ENCODE measurements at places on chromosomes 7 and 10.

GRCh38 chr10:114728325-114728724, 70.2 kb upstream of the ABLIM1 start:
- H3K4me1 ChIP-seq = no peaks in the 10 kb centered on the region
- DNase-seq = no peak
- peaks cover 5% of the 10 kb centered on the region for H3K36me3 ChIP-seq

DNA sequence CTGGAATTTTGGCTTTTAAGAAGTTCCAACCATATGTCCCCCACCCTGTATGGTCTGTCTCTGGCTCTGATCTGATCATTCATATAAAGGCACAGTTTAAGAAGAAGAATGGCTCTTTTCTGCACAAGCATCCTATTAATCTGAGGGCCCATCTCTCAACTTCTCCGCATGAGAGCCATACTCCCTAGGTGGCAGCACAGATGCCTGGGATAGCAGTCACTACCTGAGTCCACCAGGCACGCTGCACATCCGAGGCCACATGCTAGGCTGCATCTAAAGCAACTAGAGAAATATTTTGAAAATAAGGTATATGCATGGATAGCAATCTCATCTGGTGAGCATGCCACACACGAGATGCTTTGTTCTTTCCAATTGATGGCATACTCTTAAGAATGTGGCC, 565.5 kb downstream of the PARD3 start:
- no peaks in the 10 kb centered on the region for H3K36me3 ChIP-seq
- no peak overlapping the region for H3K4me3 ChIP-seq
- DNase-seq = peak; percentile 35

DNA sequence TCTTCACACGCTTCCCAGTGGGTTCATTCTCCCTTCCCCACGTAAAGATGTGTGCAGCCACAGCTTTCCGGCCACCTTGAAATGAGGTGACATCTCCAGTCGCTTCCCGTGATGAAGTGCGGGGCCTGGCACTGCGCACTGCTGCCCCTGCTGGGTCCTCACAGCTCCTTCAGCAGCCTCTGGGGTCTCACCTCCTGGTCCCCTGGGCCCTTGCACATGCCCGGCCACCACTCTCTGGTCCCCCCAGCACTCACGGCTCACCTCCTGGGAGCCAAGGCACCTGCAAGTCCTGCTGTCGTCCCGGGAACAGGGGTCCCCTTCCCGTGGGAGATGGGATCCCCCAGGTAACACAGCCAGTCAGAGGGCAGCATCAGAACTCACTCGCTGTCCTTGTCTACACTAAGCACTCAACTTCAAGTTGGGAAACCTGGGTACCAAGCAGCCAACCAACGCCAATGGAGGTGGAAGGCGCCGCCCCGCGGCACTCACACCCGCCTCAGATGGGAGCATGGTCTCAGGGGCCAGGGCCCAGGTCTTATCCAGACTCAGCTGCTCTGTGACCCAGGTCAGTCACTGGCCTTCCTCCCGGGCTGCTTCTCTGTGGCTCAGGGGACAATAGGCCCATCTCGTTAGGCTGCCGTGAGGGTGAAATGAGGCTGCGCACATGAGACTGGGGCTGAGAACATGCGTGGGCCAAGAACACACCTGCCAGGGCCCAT, 176.2 kb downstream of the PTPRN2 start:
- no peaks in the 10 kb centered on the region for H3K36me3 ChIP-seq
- H3K27ac ChIP-seq = no peak overlapping the region
- DNase-seq = no peak
- no peaks in the 10 kb centered on the region for H3K4me1 ChIP-seq

- H3K4me3 ChIP-seq = no peak overlapping the region
- H3K27ac ChIP-seq = no peak overlapping the region
- DNase-seq = no peak
- no peaks in the 10 kb centered on the region for H3K36me3 ChIP-seq
- H3K27me3 ChIP-seq = no peaks in the 10 kb centered on the region
- H3K4me1 ChIP-seq = no peaks in the 10 kb centered on the region
These were observed 176.7 kb upstream of the LRRN3 start for GRCh38 chr7:110914263-110914662.

- H3K36me3 ChIP-seq = no peaks in the 10 kb centered on the region
- H3K27me3 ChIP-seq = no peaks in the 10 kb centered on the region
- DNase-seq = no peak
- peaks cover 8% of the 10 kb centered on the region for H3K4me1 ChIP-seq
- no peak overlapping the region for H3K27ac ChIP-seq
These were observed 41.6 kb upstream of the MET start for GRCh38 chr7:116630357-116630756.

DNA sequence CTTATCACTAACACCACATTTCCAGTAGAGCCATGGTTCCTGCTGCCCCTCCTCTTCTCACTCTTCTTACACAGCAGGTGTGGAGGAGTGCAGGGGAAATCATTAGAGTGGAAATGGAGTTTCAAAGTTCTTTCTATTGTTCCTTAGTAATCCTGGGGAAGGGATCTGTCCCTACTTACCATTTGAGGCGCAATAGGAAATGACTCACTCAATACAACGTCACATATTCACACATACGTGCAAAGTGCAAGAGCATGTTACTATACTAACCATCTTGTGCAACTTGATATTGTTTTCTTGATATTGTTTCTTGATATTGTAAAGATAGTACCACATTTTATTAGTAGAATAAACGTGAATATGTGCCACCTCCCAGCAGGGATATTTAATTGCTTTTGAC, 1010.2 kb downstream of the DNAJB9 start:
- no peak overlapping the region for H3K27ac ChIP-seq
- H3K36me3 ChIP-seq = no peaks in the 10 kb centered on the region
- H3K27me3 ChIP-seq = no peaks in the 10 kb centered on the region
- no peak for DNase-seq

DNA sequence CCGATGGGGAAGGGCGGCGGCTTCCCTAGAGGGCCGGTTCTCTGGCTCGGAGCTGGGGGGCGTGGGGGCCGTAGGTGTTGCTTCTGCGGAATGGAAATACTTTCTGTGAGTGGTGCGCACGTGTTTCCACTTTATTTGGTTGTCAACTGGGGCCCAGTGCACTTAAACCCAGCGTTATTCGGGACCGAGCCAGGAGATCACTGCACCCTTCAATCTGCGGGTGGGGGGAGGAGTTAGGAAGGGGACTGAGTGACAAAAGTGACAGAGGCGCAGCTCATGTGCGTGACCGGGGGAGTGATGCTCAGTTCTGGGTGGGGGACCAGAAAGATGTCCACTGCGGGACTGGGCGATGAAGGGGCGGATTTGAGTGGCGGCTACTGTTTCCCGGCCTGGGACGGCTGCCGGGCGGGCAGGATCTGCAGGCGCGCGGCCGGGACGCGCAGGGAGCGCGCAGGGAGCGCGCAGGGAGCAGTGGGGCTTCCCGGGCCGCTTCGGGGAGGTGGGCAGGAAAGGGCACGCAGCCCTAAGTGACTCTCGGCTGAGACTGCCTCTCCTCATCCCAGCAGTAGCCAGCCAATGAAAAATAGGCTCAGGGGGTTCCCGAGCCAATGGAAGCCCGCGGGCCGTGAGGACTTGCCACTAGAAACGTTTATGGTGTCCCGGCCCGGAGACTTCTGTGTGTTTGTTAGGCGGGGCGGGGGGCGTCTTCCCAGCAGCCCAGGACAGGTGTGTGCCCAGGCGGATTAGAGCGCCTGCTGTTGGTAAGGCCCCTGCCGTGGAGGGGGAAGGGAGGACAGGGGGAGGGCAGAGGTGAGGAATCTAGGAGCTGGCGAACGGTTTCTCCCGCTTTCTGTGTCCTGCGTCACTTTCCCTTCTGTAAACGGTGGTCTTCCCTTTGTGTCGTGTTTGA, 54.3 kb upstream of the KDM7A start:
- peak overlapping the region; percentile 72 for H3K4me3 ChIP-seq
- H3K36me3 ChIP-seq = no peaks in the 10 kb centered on the region
- H3K4me1 ChIP-seq = peaks cover 11% of the 10 kb centered on the region
- H3K27me3 ChIP-seq = peaks cover 34% of the 10 kb centered on the region

DNA sequence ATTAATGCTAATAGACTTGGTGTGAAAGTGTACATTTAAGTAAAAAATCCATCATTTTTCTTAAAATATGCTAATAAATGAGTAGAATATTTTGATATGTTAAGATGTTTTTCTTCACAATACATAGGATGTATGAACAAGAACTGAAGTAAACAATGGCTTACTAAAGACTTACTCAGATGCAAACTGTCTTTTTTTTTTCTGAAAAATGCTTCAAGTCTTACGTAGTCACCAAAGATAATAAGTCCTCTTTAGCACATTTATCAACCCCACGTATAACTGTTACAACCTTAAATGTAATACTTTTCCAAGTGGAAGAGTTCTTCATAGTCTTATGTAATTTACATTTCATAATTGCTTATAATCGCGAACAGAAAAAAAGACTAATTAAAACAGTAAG, 54.8 kb downstream of the MDFIC start:
- H3K36me3 ChIP-seq = no peaks in the 10 kb centered on the region
- DNase-seq = no peak
- H3K4me1 ChIP-seq = no peaks in the 10 kb centered on the region
- no peak overlapping the region for H3K4me3 ChIP-seq
- H3K27me3 ChIP-seq = no peaks in the 10 kb centered on the region

Data from SK-N-SH (cell line).